ENCODE measurements at places on chromosomes 2 and 18.

DNA sequence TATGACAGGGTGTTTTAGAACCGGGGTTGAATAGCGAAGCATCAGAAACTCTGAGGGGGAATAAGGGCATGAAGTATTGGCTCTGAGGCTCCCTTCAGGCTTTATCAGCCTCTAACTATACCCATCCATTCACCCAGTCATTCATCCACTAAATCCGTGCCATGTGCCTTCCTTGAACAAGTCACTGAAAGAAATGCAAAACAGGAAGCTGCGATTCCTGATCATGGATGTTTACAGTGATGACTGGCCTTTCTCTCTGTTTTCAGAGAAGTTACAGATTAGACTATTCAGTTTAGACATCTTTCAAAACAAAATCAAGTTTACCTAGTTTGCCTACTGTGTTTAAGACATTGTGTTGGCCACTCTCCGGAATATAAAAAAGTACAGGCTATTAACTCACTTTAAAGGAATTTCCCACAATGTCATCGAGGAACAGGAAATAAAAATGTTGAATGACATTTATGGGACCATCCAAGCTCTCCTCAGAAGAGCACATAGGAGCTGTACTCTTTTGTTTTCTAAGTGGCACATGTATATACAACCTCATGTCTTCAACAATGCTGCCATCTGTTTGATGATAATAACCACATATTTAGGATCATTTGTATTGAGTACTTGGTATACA, 43.8 kb upstream of the SLC14A1 start:
- no peak for DNase-seq

GRCh38 chr2:144133936-144134665, 385.8 kb downstream of the ZEB2 start:
- DNase-seq: no peak

DNA sequence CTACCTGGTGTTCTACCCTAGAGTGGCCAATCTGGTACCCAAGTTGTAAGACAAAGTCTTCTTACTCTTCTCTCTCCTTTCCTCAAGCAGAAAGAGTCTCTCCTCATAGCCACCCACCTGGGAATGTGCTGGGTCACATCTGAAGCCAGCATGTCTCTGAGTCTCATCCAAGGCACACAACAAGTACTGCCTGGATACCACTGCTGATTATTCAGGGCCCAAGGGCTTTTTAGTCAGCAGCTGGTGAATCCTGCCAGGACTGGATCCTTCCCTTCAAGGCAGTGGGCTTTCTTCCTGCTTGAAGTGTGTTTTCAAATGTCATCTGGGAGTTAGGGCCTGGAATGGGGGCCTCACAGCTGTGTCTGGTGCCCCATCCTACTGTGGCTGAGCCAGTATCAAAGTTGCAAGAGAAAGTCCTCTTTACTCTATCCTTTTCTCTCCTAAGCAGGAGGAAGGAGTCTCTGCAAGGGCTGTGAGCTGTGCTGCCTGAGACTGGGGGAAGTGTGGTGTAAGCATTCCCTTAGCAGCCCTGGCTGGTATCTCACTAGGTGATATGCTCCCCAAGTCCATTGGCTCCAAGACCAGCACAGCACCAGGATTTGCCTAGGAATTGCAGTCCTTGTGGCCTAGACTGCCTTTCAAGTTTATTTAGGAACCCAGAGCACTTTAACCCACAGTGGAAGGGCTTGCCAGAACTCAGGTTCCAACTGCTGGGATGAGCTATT, 27.2 kb downstream of the OXER1 start:
- no peak for DNase-seq

GRCh38 chr2:53969968-53970723, 647 bp downstream of the PSME4 start:
- peak; percentile 41 for DNase-seq

- peak; percentile 11 for DNase-seq
These were observed 101.9 kb downstream of the CDH20 start for GRCh38 chr18:61435064-61435652.

- peak; percentile 64 for DNase-seq
These were observed 81.4 kb upstream of the PAPOLG start for GRCh38 chr2:60674524-60675165.

DNA sequence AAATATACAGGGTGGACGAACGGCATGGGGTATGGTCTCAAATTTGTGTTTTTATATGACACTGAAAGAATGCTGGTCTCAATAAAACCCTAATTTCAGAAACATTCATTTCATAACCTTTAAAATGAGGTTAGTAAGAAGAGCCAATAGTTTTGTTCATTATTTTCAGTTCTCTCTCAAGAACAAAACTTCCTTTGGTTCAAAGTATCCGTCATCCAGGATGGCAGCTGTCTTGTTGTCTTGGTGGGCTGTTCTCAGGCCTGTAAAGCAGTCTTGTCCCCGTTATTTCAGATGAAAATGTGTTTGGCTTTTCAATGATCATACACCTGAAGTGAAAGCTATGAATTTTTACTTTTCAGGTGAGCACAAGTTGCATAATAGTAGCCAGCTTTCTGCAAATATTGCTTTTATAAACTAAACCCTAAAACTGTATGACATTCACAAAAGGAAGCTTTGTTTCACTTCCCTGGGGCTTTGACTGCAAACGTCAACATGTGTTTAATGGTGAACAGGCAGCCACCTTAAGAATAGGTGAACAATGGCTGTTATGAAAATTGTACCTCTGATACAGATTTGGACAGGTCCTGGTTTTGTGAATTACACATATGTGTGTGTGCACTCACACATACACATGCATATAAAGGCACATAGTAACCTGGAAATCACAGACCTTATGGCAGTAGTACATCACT, 2.6 kb downstream of the IL18RAP start:
- DNase-seq: no peak

GRCh38 chr2:170284205-170284604, 106.3 kb downstream of the MYO3B start:
- DNase-seq: no peak

- DNase-seq: no peak
These were observed 127.6 kb downstream of the ALPK2 start for GRCh38 chr18:58501066-58501896.

- DNase-seq: no peak
These were observed 316.3 kb downstream of the AGPS start for GRCh38 chr2:177708660-177709444.

GRCh38 chr2:119673796-119674195, 5.2 kb upstream of the TMEM177 start:
- no peak for DNase-seq

GRCh38 chr2:233208382-233209116, 42.9 kb upstream of the ATG16L1 start:
- peak; percentile 35 for DNase-seq

GRCh38 chr2:212595036-212595654, 56.5 kb upstream of the ERBB4 start:
- no peak for DNase-seq

DNA sequence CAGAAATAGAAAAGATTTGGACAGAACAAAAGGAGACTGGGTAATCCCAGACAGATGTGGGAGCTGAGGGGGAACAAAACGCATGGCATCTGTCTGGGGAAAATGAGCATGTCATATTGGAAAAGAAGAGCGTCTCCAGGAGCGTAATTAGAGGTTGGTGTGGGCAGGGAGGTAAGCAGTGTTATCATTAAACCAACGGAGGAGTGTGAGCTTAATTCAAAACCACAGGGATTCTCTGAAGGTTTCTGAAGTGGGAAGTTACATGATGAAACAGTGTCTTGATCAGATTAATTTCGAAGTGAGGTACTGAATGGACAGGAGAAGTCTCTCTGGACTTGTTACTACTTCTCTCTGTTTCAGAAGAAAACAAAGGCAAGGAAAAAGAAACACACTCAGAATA, 53.3 kb downstream of the DTNB start:
- no peak for DNase-seq

DNA sequence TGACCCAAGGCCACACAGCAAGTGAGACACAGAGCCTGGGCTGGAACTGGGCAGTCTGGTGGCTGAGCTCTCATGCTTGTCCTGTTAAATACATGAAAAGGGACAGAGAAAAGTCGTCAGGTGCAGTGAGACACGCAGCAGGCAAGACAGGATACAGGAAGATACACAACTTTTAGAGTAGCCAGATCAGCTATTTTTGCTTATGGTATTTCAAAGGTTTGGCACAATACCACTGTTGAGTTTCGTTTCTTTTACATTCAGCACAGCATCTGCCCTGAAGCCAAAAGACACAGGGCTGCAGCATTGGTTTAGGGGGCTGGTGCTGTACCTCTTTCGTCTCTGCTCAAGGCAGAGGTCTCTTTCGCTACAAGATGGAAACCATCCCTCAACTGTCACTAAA, 14.0 kb downstream of the FHL2 start:
- DNase-seq: no peak

DNA sequence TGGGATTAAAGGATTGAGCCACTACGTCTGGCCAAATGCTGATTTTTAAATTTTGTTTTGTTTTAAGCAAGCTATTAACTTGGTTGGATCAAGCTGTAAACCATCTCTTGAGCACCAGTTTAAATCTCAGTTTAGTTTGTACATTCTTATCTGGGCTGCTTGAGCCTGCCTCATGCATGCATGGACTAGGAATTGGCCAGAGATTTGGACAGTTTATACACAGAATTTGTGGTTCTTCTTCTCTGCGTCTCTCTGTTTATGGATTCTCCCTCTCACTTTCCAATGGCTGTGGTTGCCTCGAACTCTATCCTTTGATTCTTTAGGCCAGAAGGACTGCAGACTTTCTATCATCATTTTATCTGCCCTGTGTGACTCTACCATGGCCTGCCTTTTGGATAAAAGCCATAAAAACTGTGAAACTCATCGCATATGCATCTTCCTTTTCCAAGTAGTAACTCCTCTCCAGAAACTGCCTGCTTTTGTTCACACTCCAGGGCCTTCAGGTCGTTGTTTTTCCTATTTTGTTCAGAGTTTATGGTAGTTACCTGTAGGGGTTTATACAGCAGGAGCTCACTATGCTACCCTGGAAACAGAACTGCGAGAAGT, 32.5 kb upstream of the PLB1 start:
- DNase-seq: no peak

DNA sequence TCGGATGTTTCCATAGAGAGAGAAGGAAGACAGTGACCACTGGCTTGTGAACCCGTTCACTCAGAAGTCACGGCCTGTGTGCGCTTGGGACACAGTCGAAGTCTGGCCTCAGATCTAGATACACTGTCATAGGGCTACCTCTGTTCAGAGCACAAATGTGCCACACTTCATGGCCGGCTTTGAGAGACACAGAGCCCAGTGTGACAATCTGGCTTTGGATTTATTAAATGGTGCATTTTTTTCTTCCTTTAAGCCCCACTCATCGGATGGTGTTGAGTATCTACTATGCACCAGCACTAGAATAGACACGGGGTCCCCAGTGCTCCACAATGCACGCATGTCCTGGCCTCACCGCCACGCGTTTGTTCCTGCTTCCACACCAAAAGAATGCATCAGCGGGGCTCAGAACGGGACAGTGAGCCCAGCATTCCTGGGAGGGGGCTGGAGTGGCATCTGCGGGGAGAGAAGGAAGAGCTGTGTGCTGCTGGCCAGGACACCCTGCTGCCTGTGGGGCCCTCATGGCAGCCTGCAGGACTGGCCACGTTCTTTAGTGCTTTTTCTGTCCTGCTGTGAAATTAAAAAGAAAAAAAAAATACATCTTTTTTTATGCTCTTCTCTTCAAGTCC, 738.9 kb upstream of the SALL3 start:
- no peak for DNase-seq

GRCh38 chr2:39218391-39218790, 25.4 kb downstream of the CDKL4 start:
- no peak for DNase-seq

GRCh38 chr18:4586731-4587130, 131.6 kb upstream of the DLGAP1 start:
- no peak for DNase-seq

DNA sequence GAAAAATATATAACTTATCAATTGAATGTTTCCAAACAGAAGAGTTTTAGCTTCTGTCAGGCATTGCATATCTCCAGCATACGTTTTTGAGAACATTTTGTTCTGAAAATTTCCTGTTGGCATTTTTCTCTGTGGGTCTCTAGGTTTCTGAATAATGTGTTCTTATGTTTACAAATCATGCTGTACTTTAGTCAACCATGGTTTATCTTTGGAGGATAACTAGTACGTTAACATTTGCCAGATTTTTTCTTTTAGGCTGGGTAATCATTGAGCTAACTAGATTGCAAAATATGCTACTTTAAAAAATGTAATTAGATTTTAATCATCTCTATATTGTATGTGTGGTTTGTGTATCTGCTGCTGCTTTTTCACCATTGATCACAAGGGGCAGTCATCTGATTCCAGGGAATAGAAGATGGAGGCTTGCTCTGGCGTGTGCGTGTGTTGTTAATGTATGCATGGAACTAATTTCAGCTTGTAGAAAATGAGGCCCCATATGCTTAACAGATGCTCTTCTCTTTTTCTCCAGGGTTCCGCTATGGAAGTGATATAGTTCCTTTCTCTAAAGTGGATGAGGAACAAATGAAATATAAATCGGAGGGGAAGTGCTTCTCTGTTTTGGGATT, 21.3 kb downstream of the XRCC5 start:
- DNase-seq: no peak

- no peak for DNase-seq
These were observed 3.4 kb downstream of the RPS27A start for GRCh38 chr2:55235724-55236538.

- DNase-seq: no peak
These were observed 733 bp upstream of the CXCR2 start for GRCh38 chr2:218125095-218125494.

DNA sequence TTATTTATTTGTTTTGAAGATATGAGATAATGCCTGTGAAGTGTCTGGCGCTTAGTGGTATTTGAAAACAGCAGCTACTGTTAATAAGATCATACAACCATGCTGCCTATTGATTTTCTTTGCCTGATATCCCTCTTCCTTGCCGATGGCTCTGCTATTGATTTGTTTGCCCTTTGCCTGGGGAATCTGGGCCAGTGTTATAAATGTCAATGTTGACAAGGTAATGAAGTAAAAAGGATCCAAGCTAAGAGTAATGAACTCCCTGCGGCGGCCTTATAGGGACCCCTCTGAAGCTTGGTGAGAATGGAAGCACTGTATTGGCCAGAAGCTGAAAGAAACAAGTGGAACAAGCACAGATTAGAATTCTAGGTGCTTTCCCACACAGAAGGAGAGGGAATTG, 854.6 kb downstream of the CNTNAP5 start:
- no peak for DNase-seq

DNA sequence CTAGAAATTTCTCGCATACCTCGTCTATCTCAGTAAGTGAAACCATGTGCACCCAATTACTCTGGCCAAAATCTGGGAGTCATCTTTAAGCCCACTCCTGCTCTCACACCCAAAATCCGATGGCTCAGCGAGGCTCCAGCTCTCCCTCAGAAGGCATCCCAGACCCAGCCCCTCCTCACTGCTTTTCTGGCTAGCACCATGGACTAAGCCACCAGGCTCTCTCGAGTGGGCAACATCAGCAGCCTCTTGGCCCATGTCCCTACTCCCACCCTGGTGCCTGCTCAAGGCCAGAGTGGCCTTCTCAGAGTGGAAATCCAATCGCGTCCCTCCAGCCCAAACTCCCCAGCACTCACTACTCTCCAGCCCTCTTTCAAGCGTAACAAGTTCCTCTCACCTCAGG, 27.2 kb downstream of the TNS1 start:
- DNase-seq: no peak

Data from fibroblast of skin of back (primary cell).